Stimulated activated naive CD8-positive, alpha-beta T cell treated with anti-CD3 and anti-CD28 coated beads, Interleukin-15, amount 100 ng/mL, for 72 hours (primary cell): ENCODE measurements at places on chromosomes 2 and 18.
A peak's percentile ranks its signal among the peaks of the same experiment; 100 is the strongest.

DNA sequence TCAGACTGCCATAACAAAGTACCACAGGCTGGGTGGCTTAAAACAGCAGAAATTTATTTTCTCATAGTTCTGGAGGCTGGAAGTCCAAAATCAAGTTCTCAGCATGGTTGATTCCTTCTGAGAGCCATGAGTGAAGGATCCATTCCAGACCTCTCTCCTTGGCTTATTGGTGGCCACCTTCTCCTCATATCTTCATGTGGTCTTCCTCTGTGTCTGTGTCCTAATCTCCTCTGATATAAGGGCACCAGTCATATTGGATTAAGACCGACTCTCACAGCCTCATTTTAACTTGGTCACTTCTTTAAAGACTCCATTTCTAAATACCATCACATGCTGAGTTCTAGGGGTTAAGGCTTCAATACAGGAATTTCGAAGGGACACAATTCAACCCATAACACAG is 65.1 kb downstream of the CFAP221 start:
- no peak for DNase-seq

- DNase-seq, result no peak
Observed at GRCh38 chr2:191831410-191831994, 15.4 kb downstream of the CAVIN2 start.

GRCh38 chr2:69997015-69997830 is 35.8 kb upstream of the ASPRV1 start:
- DNase-seq, result no peak

GRCh38 chr2:110679337-110679707 is 1.5 kb upstream of the BUB1 start:
- DNase-seq, result no peak

DNA sequence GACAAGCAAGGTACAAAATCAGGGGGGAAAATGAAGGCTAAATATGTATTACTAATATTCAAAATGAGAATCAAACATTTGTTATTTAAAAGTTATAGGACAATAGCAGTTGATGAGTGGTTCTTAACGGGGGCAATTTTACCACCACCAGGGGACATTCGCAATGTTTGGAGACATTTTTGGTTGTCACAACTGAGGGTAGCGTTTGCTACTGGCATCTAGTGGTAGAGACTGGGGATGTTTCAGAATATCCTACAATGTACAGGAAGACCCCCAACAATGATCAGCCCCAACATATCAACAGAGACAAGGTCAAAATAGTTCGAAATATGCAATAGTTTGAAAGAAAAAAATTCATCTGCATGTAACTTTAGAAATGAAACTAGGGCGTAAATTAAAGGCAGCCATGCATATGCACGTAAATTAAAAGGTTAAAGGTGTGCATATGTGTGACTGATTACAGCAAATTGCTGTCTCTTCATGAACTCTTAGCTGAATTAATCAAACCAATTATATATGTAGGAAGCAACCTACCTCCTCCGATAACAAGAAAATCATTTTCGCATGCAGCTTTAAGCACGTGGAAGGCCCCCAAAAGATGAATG is 61.2 kb upstream of the CUL3 start:
- DNase-seq, result peak; percentile 20

DNA sequence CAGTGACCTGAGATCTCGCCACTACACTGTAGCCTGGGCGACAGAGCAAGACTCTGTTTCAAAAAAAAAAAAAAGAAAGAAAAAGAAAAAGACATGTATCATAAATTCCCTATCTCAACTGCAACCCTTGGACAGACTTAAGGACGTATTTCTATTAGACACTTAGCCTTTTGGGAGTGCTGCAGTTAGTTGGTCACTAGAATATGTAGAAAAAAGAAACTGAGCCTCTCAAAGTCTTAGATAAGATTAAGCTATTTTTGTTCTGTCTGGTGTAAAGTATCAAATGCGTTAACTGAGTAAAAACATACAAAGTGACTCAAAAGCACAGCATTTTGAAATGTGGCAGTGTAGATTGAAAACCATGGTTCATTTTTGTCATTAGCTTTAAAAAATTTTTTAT is 7.3 kb downstream of the NBEAL1 start:
- no peak for DNase-seq

DNA sequence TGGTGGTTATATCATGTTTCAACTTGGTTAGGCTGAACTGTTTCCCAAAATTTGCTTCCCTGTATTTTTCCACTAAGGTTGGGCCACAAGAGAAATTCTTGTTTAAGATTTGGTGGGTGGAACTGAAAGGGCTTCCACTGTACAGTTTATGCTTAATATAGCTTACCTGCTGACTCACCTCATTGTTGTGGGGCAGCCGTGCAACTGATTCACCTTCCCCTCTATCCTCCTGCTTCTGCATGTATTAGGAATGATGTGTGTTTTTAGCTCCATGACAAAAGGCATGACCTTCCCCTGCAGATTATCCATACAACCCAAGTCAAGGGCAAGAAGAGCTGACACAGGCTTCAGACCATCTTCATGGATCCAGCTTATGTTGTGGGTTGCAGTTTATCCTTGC is 98.4 kb upstream of the GULP1 start:
- DNase-seq, result no peak

DNA sequence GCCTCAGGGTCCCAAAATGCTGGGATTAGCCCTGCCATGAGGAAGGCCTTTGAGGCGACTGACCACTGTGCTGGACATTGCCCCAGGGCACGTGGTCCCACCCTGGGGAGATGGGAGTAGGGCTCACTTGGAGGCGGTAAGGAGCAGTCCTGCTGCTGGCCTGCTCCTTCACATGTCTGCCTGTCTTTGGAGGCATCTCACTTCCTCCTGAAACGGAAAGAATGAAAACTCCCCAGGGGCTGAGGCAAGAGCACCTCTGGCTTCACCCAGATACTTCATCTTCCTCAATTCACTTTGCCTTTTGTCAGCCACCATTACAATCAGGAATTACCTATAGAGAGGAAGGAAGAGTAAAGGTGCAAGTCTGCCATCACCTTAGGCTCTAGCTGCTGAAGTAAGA is 59.9 kb upstream of the GATA6 start:
- DNase-seq, result no peak

DNA sequence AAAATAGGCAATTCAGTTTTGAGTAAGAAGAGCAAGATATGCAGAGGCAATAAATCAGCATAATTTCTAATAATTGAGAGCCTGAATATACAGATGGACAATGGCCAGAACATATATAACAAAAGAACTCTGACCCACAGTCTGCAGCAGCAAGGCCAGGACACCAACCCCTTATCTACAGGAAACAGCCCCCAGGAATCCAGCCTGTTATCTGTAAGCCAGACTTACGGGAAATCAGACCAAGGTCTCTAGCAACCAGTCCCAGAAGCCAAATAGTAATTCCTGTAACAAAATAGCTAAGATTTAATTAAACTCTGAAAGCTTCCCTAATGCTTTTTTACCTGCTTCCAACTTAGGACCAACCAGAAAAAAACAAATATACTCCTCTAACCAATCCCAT is 434.5 kb upstream of the GYPC start:
- no peak for DNase-seq

DNA sequence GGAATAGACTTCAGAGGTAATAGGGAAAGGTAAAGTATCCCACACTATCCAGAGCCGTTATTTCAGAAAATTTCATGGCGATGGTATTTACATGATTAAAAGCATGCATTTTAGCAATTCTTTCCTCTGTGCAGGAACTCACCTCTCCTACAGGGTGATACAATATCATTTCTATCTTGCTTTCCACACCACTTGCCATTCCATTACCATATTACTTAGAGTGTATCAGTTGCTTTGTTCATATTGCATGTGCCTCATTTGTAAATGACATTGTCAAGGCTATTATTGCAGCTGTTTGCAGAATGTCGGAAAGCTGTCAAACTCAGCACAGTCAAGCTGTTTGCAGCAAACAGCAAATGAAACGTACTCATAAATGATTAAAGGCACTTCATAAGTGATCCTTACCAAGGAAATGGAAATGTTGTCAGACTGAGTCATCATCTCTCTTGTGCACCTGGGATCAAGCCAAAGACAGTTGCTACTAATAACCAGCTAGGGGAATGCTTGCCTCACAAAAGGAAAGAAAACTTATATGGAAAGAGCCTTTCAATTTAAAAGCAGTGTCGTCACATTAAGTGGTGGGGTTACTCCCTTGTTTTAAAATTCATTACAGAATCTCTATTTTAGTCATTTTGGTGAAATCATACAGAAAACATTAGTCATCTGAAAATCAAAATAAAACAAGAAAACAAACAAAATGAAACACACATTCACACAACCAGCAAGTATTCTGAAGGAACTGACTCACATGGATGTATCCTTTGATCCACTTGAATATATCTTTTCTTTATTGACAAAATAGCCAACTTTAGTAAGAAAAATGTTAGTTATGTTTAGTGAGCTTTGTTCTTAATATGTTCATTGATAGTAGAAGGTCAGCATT is 1064.1 kb upstream of the CNTNAP5 start:
- DNase-seq, result no peak
